ENCODE measurements at places on chromosomes 2 and 18. TPM values are rescaled to one million over a fixed set of nuclear protein-coding genes. Genes with fewer than 3 reads are reported as not detected.

Gene SPATA3
- total RNA-seq = 1.8 TPM

Gene ARHGAP28
- 22.6 TPM for total RNA-seq

Gene LONRF2
- 8.2 TPM for total RNA-seq

Gene FOXI3
- total RNA-seq = 0.40 TPM

Gene RNF152
- 38.9 TPM for total RNA-seq

Gene SLC66A2
- total RNA-seq = 37.6 TPM

Gene CXCR4
- 20.9 TPM for total RNA-seq

Gene TTC31
- total RNA-seq = 27.6 TPM

DNA sequence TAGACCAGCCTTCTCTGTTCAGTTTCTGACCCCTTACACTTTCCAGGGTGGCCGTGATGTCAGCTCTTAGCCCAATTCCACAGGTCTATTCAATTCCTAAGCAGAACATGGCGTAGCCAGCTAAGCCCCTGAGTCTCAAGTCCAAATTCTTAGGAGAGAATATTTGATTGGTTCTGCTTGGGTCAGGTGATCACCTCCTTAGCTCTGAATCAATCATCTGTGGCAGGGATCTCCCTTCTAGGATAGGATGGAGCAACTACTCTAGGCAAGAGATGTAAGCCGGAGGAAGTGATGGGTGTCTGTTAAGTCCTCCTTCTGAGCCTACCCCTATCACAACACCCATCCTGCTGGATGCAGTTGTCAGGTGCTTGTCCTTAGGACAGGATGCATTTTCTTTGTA lies 11.1 kb downstream of the UCN start:
- DNase-seq = no peak
- no peaks in the 10 kb centered on the region for H3K4me1 ChIP-seq
- H3K27me3 ChIP-seq = no peaks in the 10 kb centered on the region
- no peak overlapping the region for H3K27ac ChIP-seq
- H3K36me3 ChIP-seq = no peaks in the 10 kb centered on the region

DNA sequence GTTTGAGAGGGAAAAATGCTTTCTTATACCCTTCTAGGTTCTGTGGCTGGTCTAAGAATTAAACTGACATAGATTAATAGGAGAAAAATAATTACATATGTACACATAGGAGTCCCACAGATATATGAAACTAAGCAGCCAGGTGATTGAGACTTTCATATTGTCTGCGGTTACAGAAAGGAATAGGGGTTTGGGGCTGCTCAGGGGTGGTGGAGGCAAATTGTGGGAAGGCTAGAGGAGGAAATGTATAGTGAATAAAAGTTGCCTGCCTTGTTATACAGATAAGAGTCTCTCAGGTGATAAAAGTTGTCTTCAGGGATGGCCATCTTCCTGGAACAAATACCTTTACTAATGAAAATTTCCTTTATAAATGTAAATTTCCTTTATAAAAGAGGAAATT lies 28.6 kb downstream of the MDH1 start:
- no peak overlapping the region for H3K4me3 ChIP-seq
- DNase-seq = no peak
- H3K4me1 ChIP-seq = no peaks in the 10 kb centered on the region
- H3K27me3 ChIP-seq = no peaks in the 10 kb centered on the region

- no peak overlapping the region for H3K27ac ChIP-seq
- no peaks in the 10 kb centered on the region for H3K4me1 ChIP-seq
- H3K4me3 ChIP-seq = no peak overlapping the region
- H3K36me3 ChIP-seq = no peaks in the 10 kb centered on the region
- DNase-seq = no peak
Observed at GRCh38 chr18:75450906-75451305, 23.4 kb upstream of the SMIM21 start.

GRCh38 chr2:106185475-106186184 lies 8.5 kb downstream of the UXS1 start:
- no peak overlapping the region for H3K4me3 ChIP-seq
- H3K4me1 ChIP-seq = no peaks in the 10 kb centered on the region
- no peaks in the 10 kb centered on the region for H3K27me3 ChIP-seq
- no peak overlapping the region for H3K27ac ChIP-seq

DNA sequence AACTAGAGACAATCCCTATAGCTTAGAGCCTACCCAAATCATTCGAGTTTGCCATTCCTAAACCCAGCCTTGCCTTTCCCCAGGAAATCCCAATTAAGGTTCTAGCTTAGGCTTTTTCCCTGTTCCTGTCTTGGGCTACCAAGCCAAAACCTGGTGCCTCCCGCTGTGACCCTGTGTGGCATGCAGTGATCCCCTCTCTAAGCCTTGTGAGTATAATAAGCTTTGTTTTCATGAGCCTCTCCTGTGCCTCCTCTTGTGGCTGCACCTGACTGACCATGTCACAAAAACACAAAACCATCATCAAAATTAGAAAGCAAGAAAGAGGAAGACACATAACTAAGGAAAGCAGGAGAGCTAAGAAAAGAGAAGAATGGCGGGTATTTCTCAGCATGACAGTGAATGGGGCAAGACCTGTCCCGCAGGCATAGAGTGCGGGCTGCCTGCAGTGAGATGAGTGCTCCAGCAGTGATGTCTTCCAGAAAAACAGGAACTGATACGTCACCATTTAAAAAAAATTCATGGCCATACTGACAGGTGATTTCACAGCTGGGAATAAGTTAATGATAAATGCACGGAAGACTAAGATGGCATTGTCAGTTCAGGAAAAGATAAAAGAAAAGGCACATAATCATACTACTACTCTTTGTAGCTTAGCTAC lies 9.2 kb upstream of the PAIP2B start:
- no peaks in the 10 kb centered on the region for H3K36me3 ChIP-seq
- H3K4me3 ChIP-seq = no peak overlapping the region
- H3K27ac ChIP-seq = no peak overlapping the region
- DNase-seq = no peak
- no peaks in the 10 kb centered on the region for H3K4me1 ChIP-seq

GRCh38 chr2:104465981-104466380 lies 387.9 kb upstream of the POU3F3 start:
- no peaks in the 10 kb centered on the region for H3K36me3 ChIP-seq
- H3K27ac ChIP-seq = no peak overlapping the region
- DNase-seq = no peak
- no peaks in the 10 kb centered on the region for H3K4me1 ChIP-seq

DNA sequence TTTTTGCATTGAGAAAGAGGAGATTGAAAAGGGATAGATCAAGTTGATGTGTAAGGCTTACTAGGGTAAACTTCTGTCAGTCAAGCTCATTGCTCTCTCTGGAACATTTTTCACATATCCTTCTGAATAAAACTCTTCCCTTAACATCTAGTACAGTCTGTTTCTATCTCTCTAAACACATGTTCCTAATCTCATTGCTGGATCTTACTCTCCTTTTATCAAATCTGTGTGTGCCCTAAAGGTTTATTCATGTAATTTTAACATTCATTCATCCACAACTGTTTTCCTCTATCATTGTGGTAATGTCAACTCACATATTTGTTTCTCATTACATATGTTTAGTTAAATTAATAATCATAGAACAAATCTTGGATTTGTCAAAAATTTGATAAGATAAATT lies 277.9 kb upstream of the GULP1 start:
- no peaks in the 10 kb centered on the region for H3K36me3 ChIP-seq
- H3K27ac ChIP-seq = no peak overlapping the region
- DNase-seq = no peak
- H3K4me1 ChIP-seq = no peaks in the 10 kb centered on the region

GRCh38 chr2:234091432-234091879 lies 41.0 kb downstream of the SPP2 start:
- no peak overlapping the region for H3K4me3 ChIP-seq
- DNase-seq = peak; percentile 42
- H3K27ac ChIP-seq = peak overlapping the region; percentile 44
- no peaks in the 10 kb centered on the region for H3K36me3 ChIP-seq
- no peaks in the 10 kb centered on the region for H3K4me1 ChIP-seq

GRCh38 chr2:118319271-118319684 lies 231.0 kb downstream of the INSIG2 start:
- H3K27me3 ChIP-seq = no peaks in the 10 kb centered on the region
- no peaks in the 10 kb centered on the region for H3K36me3 ChIP-seq

DNA sequence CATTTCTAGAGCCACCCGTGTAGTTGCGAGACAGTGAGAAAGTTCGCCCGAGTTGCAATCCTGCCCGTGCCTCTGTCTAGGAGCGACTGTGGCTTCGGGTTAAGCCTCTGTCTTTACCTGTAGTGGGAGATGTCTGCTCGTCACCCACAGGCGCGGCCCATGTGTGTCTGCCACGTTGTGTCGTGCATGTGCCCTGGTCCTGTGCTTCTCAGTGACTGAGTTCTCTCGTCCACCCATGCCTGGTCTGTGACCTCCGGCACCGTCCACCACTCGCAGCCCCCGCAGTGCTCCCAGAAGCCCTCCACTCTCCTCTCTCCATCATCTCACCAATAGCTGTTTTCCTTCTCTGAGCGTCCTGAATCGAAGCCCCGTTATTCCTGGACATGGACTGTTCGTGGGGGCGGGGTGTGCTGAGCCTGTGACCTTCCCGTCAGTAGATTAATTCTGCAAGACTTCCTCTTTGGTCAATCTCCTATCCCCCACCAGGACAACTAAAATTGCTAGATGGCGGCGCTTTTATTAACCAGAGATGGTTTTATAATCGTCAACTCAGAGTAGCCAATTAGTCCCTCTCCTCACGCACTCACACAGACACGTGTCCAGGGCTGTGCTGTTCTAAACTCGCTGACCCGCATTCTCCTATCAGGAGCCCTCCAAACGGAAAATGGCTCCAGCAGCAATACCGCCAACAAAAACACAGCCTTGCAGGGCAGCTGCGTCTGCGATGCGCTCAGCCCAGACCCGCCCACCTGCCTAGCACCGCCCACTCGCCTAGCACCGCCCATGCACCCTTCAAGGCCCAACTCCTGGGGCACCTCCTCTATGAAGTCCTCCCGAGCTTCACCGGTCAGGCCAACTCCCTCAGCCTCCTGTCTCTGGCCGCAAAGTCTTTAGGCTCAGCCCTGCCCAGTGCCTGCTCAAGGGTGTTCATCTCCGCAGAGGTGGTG lies 119.4 kb downstream of the TWIST2 start:
- H3K4me3 ChIP-seq = no peak overlapping the region
- no peaks in the 10 kb centered on the region for H3K4me1 ChIP-seq
- H3K27me3 ChIP-seq = no peaks in the 10 kb centered on the region
- DNase-seq = no peak

- H3K27me3 ChIP-seq = no peaks in the 10 kb centered on the region
- H3K27ac ChIP-seq = no peak overlapping the region
- no peaks in the 10 kb centered on the region for H3K4me1 ChIP-seq
- H3K4me3 ChIP-seq = no peak overlapping the region
Observed at GRCh38 chr2:195304310-195304709, 352.7 kb upstream of the SLC39A10 start.

DNA sequence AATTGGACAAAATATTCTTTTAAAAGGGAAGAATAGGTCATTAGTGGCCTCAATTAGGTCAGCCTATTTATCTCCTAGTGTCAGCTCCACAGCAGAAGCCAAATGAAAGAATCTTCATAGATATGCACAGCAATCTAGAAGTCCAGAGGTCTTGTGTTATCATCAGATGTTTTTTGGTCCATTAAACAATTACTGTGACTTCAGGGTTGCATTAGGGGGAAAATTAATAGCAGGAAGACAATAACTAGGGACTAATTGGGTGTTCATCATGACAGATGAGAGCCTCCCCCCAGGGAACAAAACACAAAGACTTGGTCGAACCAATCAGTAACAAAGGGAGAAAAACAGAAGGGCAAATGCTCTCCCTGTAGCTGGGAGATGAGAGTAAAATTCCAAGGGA lies 264.7 kb downstream of the PTH2R start:
- H3K4me3 ChIP-seq = no peak overlapping the region
- no peak for DNase-seq
- no peak overlapping the region for H3K27ac ChIP-seq
- no peaks in the 10 kb centered on the region for H3K27me3 ChIP-seq
- no peaks in the 10 kb centered on the region for H3K36me3 ChIP-seq
- H3K4me1 ChIP-seq = no peaks in the 10 kb centered on the region

DNA sequence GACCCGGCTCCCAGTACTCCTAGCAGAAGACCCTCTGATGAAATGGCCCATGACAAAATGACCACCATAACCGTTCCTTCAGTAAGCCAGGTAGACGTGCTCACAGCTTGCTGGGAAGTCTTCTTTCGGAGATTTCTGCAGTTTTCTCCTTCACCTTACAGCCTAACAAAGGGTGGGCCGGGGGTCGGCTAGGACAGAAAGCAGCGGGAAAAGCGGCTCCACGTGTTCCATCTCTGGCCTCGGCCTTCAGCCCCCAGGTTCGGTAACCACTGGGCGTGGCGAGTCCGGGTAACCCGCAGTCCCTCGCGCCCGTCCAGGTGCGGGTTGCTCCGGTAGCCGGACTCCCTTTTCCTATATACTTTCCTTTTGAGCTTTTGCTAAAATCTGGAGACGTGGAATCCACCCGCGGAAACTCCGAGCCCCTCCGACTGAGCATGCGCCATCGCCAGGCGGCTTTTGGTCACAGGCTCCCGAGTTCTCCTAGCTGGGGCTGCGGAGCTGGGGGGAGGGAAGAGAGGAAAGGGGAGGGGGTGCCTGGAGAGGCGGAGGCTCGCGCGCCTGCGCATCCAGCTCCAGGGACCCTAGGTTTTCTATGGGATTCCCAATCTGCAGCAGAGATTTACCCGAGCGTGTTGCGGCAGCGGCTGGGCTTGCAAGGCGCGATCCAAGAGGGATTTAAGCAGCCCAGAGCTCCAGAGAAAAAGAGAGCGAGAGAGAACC lies at the start of gene VSNL1:
Gene VSNL1, plus strand, starts transcription at position 604 of the 720 bp plus-strand sequence. CDS start 51,379 bp downstream, outside the sequence.
- peak within 1 kb of the TSS; percentile 52 for H3K27ac ChIP-seq
- peak within 1 kb of the TSS; percentile 29 for H3K4me3 ChIP-seq
- peak; percentile 85 for DNase-seq
- peaks cover 15% of the 10 kb centered on the region for H3K27me3 ChIP-seq

DNA sequence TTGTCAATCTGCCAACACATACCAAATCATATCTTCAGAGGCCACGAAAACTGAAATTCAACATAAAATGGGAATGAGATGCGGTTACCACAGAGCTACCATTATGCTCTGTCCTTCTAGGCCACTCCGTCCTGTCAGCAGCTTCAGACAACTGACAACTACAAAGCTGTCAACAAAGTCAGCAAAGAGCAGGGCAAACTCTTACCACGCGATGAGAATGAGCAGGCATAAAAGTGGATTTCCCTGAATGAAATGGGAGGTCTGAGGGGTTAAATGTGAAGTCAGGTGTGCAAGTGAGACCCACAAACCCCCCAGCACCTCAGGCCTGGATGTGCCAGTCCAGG lies 130.1 kb downstream of the LNPK start:
- H3K4me1 ChIP-seq = no peaks in the 10 kb centered on the region
- no peaks in the 10 kb centered on the region for H3K27me3 ChIP-seq
- H3K4me3 ChIP-seq = no peak overlapping the region
- H3K36me3 ChIP-seq = no peaks in the 10 kb centered on the region

- H3K27me3 ChIP-seq = no peaks in the 10 kb centered on the region
- H3K4me1 ChIP-seq = no peaks in the 10 kb centered on the region
- no peak overlapping the region for H3K4me3 ChIP-seq
- no peak for DNase-seq
- H3K27ac ChIP-seq = no peak overlapping the region
Observed at GRCh38 chr2:67927501-67927900, 135.3 kb downstream of the C1D start.
